Renal cortex interstitium (tissue), 15 donors: ENCODE measurements at places on chromosomes 3 and 15. TPM values are rescaled to one million over a fixed set of nuclear protein-coding genes. Genes with fewer than 3 reads are reported as not detected.

The SLCO2A1 gene
- polyA plus RNA-seq, result 17.6 TPM

DNA sequence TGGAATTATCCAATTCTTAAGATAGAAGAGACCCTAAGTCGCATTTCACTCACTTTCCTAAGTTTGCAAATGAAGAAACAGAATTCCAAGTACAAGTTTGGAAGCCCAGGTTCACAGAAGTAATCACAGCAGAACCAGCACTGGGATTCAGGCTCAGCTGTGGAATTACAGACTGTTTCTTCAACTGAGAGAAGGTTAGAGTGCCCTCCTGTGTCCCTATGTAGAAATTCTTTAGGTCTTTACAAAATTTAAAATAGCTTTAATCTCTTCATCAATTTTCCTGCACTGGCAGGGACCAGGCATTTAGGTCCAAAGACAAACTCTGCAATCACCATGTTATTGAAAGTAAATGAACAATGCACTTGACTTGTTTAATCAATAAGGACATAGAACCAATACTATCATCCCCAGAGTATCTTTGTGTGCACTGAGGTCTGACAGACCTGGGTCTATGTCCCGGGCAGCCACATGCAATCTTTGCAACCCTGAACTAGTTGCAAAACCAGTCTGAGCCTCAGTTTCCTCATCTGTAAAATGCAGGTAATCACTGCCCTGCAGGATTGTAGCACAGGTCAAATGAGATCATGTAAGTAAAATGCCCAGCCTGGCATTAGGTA lies 96.3 kb upstream of the ZBED2 start:
- DNase-seq, result no peak

- no peak for DNase-seq
Observed at GRCh38 chr15:69398491-69398891, 15.7 kb upstream of the KIF23 start.

- no peak for DNase-seq
Observed at GRCh38 chr3:139757448-139758030, 79.8 kb upstream of the NMNAT3 start.

- DNase-seq, result peak; percentile 39
Observed at GRCh38 chr3:190883973-190884832, 21.7 kb upstream of the GMNC start.

DNA sequence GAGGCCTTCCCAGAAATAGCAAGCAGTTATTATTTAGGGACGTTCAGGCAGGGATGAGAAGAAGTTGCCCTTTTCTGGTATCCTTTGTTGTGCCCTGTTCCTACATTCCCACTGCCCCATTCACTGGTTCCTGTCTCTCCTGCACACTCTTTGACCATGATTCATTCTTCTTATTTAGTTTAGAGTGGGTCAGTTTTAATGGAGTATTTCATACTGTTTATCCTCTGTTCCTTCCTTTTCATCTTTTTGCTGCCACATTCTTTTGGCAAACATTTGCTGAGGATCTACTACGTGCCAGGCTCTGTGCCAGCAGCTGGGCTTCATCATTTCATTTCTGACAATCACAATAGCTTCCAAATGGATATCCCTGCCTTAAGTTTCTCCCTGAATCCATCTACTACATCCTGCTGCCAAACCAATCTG lies 11.8 kb upstream of the EID1 start:
- DNase-seq, result no peak

GRCh38 chr3:30952786-30953185 lies 58.3 kb upstream of the GADL1 start:
- DNase-seq, result no peak

DNA sequence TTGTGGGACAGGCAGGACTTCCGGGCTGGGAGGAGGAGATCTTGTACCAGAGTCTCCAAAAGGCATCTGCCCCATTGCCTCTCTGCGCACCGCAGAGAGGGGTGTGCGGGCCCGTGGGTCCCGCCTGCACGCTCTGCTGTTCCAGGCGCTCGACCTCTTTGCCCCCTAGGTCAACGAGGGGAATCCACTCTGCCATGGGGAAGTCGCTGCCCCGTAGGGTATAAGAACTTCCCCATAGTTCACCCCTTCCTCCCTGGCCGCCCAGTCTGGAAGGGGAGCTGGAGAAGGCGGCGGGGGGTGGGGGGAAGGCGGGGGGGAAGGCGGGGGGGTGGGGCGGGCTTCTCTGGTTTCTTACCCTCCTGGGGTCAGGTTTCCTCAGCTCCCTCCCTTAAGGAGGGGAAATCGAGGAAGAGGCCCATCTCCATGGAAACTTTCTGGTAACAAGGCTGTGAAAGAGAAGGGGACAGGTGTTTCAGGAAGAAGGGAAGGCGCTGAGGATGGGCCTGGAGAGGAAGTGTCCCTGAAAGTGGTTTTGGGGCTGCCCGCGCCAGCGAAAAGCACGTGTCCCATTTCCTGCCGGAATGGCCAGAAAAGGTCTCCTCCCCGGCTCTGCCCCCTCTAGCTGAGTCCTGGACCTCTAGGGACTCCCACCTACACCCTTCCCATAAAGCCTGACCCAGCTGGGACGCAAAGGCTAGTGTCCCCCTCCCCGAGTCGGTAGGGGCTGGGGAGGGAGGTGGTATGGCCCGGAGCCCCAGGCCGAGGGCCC lies 27.5 kb downstream of the NR1I2 start:
- DNase-seq, result no peak

DNA sequence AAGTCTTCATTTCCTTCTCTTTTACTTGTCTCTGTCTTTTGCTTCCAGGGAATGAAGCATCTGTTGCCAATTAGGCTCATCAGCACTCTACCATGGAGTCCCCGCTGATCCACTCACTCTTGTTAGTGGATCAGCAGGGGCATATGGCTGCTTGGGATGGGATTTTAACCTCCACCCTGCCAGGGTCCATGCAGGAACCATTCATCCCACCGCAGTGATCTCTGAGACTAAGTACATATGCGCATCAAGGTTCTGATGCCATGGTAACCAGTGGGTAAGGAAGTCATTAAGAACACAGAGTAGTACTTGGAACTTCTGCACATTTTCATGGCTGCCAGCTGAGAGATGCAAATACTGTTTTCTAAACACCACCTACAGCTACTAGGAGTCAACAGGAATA lies 374.0 kb upstream of the ALCAM start:
- no peak for DNase-seq

GRCh38 chr3:165903885-165904630 lies 66.8 kb upstream of the BCHE start:
- no peak for DNase-seq
